Hematopoietic multipotent progenitor cell treated with erythropoietin and hydrocortisone succinate and interleukin-3 and kit ligand, for 6 days (in vitro differentiated cells): ENCODE measurements at places on chromosomes 11 and 22.
A peak's percentile ranks its signal among the peaks of the same experiment; 100 is the strongest.

DNA sequence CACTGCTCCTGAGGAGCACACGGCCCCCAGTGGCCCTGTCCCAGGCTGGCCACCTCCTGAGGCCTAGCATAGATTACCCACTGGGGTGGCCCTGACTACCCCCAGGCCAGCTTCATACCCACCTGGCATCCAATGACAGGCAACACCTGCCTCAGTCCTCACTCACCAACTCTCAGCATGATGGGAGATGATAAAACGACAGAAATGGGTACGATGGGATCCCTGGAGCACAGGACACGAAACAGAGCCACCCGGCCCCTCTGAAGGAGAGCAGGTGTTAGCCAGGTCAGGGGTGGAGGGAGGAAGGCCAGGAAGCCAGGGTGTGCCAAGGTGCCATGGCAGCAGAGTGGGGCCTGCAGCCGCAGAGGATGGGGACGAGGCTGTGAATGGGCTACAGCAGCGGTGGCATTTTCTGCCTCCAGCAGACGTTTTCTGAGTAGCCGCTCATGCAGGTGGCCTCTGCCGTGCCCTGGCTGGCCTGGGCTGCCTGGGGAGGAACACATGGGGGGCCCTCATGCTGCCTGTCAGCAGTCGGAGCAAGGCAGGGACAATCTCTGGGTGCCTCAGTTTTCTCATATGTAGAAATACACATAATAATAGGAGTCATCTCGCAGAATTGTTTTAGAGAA lies 50.2 kb upstream of the FGF3 start:
- DNase-seq = no peak

- no peak for DNase-seq
These were observed 189.8 kb downstream of the SOX6 start for GRCh38 chr11:16166571-16166970.

DNA sequence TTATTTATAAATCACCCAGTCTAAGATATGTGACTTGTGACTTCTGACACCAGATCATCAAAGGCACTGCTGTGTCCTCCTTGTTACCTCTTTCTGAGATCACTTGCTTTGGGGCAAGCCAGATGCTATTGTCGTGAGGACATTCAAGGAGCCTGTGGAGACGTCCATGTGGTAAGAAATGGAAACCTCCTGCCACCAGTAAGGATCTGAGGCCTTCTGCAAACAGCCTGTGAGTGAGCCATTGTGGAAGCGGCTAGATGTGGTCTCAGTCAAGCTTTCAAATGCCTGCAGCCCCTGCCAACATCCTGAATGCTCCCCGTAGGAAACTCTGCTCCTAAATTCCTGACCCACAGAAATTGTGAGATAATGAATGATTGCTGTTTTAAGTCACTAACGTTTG lies 11.7 kb upstream of the RDX start:
- no peak for DNase-seq

GRCh38 chr11:6397636-6398035 lies 7.4 kb downstream of the SMPD1 start:
- no peak for DNase-seq

- no peak for DNase-seq
These were observed 29.5 kb downstream of the CARD18 start for GRCh38 chr11:105109855-105110687.

- no peak for DNase-seq
These were observed 93.5 kb downstream of the CELSR1 start for GRCh38 chr22:46443850-46444389.

DNA sequence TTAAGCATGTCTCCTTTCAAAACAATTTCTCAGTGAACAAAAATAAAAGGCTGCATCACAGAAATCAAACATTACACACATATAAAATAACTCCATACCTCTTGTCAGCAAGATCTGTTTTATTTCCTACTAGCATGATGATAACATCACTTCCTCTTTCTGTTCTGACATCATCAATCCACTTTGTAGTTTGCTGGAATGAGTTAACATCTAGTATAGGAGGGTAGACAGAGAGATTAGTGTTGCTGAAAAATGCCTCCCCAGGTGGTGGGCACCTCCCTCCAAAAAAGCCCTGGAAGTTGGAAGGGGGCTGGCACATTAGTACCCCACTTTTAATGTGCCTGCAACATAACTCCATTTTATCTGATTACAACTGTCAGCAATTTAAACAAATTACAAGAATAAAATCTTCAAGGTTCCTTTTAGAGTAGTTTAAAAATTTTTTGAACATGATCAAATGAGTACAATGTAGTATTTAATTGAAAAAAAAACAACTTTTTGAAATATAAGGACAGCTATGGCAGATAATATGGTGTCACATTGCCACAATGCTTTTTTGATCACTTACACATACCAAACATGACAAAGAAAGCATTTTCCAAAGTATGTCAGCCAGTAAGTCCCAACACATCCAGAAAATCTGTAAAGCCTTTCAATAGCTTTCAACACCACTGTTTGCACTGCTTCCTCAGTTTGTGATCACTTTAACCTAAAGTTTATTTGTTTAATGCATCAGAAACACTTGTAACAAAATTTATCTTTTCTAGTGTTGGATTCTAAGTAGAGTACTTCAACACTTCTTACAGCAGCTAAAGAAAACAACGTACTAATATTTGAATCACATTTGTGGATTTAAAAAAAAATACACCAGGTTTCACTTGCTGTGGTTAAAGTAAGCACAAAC lies 44.5 kb downstream of the RAB6A start:
- peak; percentile 53 for DNase-seq

DNA sequence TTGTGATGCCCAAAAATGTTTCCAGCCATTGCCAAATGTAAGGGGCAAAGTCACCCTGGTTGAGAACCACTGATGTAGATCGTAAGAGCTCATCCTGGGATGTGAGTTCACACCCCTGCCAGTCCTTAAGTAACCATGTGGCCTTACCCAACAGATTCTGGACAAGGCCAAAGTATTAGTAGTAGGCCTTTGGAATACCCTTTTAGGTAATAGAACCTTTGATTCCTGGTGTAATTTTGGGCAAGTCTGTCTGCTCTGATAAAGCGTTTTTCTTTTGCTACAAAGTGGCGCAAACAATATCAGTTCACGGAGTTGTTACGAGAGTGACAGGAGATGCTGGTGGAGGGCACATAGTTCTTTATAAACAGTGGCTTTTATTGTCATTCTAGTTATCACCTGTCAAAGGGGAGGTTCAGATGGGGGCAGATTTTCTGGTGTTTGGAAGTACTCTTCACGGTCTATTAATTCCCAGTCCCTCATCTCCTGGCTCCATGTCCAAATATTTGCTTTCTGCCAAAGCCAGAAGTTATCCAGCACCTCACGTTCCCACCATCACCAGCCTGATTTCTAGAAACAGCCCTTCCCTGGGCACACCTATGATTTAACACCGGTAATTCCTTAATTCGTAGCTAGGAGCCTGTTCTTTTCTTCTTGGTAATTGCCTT lies 73.8 kb upstream of the CRYBB3 start:
- no peak for DNase-seq

DNA sequence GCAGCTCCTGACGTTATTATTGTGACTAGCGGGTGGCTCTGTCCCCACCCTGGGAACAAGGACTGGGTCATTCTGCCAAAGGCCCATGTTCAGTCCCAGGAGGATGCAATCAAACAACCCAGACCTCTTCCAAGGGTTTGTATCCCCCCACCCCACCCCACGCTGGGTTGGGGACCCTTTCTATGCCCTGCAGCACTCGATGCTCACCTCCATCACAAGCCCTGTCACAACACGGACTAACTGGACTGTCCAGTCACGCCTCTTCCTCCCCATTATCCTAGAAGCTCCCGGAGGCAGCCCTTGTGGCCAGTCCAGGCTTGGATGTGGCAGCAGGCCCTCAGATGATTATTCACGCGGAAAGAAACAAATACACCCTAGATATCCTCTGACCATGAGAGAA lies 3.7 kb downstream of the SHANK2 start:
- DNase-seq = no peak

DNA sequence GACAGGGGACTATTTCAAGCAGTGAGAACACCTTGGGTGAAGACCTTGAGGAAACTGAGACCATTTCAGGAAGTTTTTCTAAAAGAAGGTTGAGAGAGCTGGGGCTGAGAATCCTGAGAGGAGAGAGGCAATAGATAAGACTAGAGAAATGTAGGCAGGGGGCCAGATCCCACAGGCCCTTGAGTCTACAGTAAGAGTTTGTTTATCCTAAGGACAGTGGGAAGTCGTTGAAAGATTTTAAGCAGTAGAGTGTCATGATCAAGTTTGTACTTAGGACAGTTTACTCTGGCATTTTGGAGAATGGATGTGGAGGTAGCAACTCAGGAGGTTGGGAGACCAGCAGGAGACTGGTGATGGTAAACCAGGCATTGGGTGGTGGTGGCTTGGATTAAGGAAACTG lies 17.1 kb downstream of the HSD17B12 start:
- DNase-seq = peak; percentile 43

- DNase-seq = no peak
These were observed 55.8 kb downstream of the UBASH3B start for GRCh38 chr11:122711362-122711761.

GRCh38 chr22:36873614-36874308 lies 13.0 kb downstream of the NCF4 start:
- peak; percentile 94 for DNase-seq

- no peak for DNase-seq
These were observed 9.5 kb downstream of the HARBI1 start for GRCh38 chr11:46607516-46607915.

DNA sequence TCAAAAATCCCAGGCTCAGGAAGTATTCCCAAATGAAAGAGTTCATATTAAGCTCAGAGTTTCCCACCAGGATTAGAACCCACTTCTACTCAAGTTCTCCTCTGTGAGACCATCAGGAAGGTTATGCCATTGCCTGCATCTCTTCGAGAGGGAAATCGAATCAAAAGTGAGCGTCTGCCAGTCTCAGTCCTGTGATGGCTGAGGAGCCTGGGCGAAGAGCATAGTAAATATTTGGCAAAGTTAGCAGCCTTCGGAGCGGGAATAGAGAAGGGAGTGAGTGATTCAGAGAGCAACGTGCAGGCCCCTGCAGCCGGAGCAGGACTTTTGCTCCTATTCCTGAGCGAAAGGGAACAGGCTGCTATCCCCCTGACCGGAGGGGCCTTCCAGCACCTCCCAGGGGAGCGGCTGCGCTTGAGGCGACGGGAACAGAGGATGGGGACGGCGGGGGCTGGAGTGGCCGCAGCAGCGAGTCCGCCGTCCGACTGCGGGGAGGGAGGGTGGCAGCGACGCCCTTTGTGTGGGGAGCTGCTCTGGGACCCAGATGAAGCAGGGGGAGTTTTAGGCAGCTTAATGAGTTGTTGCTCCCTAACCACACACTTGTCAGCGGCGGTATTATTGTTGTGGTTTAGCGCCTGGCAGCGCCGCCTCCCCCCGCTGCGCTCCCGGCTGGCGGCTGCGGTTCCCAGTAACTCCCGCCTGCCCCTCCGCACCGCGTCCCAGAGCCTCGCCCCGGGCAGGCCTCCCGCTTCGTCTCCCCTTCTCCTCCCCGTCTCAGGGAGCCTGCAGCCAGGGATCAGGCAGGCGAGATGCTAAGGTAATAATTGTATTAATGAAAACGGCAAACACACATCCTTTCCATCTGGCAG lies 21.7 kb upstream of the NRGN start:
- peak; percentile 35 for DNase-seq

DNA sequence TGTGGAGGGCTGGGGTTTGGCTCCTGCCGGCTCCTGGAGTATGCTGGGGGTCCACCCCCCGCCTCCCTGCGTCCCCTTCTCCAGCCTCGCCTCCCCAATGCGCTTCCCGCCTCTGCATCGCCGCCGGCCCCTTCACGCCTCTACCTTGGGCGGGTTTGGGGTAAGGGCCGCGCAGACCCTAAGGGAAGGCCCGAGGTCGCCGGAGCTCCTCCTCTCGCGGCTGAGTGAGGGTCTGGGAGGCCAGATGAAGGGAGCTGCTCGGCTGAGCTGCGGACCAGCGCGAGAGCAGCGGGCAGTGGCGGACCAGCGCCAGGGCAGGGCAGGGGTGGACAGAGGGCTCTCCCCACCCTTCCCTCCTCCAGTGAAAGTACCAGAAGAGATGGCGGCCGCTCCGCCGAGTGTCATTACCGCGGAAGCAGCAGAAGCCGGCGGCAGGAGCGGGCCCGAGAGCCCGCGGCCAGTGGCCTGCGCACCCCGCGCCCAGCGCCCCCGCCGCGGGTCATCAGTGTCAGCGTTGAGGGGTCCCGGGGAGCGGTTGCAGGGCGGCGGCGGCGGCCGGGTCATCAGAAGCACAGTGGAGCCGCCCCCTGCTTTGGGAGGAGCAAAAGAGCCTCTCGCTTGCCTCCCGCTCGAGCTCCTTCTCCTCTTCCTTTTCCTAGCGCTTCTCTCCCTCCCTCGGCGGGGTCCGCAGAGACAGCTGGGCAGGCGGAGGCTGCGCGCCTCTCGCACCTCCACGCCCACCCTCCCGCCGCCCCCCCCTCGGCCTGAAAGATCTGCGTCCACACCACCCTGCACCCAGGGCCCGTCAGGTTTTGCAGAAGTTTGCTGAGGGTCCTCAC lies 255.6 kb upstream of the CADM1 start:
- DNase-seq = no peak
